ENCODE measurements at places on chromosomes 1 and 21.

DNA sequence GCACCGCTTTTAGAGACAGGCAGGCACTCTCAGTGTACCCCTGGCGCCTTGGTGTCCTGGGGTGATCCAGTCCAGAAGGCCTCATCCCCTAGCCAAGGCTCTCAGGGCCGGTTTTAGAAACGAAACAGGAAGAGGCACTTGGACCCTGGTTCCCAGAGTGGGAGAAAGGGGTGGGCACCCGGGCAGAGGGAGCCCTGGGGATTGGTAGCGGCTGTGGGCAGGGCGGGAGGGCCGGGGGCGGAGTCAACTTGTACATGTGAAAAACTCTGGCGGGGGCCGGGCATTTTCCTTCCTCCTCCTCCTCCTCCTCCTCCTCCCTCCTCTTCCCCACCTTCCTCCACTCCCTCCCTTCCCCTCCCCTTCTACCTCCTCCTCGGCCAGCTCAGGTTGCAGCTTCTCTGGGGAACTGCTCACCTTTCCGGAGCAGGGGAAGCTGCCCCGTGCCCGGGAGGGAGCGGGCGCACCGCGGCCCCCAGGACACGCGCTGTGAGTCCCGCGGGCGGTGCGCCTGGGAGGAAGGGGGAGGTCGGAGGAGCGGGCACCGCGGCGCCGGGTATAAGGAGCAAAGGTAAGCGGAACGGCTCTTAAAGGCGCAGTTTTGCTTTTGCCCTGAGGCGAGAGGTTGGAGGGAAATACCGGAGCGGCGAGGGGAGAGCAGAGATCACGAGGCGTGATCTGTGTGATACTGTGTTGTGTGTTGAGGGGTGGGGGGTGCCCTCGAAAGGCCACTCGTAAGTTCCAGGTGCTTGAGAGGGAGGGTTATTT, at the start of gene CDK18:
Gene CDK18 (plus strand): TSS at position 359 of the 765 bp plus-strand sequence. CDS start 18,499 bp downstream, outside the sequence.
- peak; percentile 50 for DNase-seq

DNA sequence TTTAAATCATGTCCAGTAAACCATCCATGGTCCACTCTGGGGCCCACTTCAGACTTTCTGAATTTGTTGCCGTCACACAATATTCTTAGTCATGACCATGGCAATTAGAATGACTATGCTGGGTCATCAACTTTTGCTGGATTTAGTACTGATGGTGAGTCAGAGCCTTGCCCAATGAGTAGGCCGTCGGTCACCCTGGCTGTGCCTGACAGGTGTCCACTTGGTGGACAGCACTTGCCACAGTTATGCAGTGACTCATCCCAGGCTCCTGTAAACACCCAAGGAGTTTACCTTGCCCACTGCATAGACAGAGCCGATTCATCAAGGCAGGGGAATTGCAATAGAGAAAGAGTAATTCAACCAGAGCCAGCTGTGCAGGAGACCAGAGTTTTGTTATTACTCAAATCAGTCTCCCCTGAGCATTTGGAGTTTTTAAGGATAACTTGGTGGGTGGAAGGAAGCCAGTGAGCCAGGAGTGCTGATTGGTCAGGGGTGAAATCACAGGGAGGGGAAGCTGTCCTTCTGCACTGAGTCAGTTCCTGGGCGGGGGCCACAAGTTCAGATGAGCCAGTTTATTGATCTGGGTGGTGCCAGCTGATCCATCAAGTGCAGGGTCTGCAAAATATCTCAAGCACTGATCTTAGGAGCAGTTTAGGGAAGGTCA, 333.8 kb downstream of the PTPRU start:
- DNase-seq: no peak

DNA sequence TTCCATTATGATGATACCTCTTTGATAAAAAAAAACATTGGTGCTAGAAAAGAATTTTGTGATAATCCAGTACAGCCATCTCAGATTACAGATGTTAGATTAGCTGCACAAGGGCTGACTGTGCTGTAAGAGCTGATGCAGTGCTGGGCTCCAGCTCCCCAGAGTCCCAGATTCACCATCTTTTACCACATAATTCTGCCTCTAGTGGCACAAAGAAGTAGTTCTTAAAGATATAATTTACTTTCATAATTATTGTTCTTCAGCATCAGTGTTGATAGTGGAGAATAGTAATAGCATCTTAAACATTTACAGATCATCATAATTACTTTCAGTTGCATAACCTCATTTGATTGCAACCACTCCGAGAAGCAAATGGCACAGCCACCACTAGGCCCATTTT, 262.1 kb downstream of the BRINP2 start:
- DNase-seq: no peak

DNA sequence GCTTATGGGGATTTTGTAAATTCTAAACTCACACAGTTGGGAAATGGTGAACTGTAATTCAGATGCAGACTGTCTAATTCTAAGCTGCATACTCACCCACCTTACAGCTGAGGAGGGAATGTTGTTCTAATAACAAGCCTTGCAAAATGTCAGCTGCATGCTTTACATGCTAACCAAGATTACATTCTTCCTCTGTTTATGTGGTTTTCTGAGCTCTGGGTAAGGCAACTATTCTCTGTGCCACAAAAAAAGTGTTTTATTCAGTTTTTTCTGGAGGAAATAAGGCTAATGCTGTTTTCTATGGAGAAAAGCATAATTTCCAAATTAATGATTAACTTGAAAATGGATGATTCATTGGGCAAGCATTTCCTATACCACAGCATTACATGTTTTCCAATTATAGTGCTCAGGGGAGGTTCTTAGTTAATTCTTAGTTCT, 64.9 kb downstream of the RGS13 start:
- DNase-seq: no peak

DNA sequence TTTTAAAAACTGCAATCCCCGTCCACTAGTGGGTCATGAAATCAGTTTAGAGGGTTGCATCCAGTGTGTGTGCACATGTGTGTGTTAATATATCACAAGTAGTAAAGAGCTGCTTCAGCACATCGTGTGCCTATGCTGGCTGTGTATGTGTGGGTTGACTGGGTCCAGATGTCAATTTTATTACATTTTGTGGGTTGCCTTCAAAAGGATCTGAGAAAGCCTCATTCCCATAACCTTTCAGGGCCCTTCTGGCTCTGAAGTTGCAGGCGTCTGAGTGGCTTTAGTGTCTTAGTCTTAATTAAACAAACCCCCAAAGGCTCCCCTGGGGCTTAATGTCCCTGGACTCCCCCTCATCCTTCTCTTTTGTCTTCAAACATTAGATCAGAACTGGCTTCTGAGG, 19.8 kb downstream of the PLA2G2D start:
- DNase-seq: no peak

- no peak for DNase-seq
Observed at GRCh38 chr21:43361127-43361492, 65.8 kb downstream of the SIK1 start.

DNA sequence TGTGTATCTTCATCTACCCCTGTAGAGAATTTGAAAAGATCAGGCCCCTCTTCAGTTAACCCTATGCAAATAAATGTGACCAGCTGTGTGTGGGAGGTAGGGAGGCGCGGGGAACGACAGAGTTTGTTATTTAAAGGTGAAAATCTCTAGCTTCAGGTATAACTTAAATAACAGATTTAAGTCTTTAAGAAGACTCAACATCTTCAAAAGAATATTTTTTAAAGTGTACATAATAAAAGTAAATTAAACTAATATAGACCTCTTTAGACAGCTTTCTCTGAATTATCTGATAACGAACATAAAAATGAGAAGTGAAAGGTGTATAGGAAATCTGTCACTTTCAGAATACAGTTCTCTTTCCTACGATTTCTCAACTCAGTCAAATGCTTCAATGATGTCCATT, 16.0 kb downstream of the ANGPTL3 start:
- no peak for DNase-seq

DNA sequence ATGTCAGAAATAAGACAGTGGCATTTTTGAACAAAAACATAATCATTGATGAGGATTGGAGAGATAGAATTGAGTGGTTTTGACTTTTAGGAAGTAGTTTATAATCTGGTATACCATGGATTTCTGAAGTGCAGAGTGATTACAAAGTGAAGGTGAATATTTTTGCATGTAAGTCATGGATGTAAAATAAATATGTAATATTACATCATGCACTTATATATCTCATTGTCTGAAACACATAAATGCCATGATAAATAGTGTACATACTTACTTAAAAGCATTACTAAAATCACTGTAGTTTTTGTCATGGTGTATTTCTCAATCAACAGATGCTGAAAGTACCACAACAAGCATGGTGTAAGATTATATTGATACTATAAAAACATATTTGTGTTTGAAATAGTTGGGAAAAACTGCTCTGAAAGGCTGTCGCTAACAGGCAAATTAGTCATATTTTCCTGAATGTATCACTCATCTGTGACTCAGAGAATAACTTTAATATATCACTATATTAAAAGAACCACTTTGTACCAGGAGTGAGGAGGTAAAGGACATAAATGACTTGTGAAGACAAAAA, 24.8 kb upstream of the RGS18 start:
- DNase-seq: no peak

GRCh38 chr1:40820911-40821693, 37.5 kb downstream of the KCNQ4 start:
- DNase-seq: no peak

GRCh38 chr1:10338611-10339010, 60.3 kb upstream of the PGD start:
- DNase-seq: no peak

DNA sequence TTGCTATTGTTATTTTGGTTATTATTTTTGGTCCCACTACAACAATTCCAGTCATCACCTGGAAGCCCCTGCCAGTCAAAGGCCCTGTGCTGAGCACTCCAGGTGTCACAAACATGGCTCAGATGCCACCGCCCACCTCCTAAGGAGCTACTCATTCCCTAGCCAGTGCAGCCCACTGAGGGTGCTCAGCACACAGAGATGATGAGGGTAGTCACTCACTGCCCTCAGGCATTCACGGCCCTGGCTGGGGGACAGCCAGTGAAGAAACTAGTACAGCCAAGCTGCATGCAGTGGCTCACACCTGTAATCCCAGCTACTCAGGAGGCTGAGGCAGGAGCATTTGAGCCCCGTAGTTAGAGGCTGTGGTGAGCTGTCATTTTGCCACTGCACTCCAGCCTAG, 42.3 kb downstream of the NIPAL3 start:
- DNase-seq: no peak

GRCh38 chr1:89351597-89352311, 12.1 kb upstream of the GBP6 start:
- DNase-seq: no peak

DNA sequence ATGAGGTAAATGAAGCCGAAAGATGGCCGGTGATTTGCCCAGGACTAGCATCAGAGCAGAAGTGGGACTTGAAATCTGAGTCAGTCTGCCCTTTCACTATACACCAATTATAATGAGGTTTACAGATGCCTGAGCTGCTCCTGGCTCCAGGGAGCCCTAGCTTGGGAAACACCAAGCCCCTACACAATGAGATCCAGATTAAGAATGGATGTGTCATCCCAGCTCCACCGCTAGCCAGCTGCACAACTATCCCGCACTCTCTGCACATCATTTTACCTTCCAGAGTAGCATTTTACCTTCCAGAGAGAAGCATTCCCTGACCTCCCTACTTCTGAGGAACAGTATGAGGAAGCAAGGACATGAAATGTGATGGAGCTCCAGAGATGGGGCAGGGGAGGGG, 27.0 kb downstream of the SERTAD4 start:
- DNase-seq: no peak

- DNase-seq: no peak
Observed at GRCh38 chr1:90143591-90143990, 148.7 kb downstream of the ZNF326 start.

DNA sequence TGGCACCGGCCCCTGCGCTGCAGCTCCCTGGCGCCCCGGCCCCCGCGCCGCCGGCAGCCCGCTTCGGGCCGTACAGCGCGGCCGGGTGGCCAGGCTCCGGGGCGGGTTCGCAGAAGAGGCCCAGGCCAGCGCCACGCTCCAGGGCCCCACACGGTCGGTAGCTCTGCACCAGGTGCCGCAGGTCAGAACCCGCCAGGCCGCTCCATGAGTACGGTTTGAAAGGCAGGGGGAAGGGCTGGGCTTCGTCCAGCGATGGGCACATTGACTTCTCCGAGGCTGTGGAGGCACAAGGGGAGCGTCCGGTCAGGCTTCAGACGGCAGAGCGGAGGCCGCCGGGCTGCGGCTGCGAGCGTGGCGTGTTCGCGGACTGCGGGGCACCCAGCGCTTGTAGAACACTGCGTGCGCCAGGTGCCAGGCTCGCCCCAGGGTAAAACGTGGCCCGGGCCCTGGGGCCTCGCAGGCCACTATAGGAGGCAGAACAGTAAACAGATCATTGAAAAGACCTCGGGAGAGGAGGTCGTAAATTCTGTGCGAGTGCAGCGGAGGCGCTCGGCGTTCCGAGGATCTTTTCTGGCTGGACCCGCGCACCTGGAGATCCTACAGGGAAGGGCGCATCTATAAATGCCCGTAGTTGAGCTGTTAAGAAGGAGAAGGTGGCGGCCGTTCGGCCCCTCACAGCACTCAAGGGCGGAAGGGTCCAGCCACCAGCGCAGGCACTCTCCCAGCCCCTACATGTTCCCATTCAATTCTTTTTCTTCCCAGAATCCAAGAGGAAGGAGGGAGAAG, 5.7 kb downstream of the GFI1 start:
- no peak for DNase-seq

DNA sequence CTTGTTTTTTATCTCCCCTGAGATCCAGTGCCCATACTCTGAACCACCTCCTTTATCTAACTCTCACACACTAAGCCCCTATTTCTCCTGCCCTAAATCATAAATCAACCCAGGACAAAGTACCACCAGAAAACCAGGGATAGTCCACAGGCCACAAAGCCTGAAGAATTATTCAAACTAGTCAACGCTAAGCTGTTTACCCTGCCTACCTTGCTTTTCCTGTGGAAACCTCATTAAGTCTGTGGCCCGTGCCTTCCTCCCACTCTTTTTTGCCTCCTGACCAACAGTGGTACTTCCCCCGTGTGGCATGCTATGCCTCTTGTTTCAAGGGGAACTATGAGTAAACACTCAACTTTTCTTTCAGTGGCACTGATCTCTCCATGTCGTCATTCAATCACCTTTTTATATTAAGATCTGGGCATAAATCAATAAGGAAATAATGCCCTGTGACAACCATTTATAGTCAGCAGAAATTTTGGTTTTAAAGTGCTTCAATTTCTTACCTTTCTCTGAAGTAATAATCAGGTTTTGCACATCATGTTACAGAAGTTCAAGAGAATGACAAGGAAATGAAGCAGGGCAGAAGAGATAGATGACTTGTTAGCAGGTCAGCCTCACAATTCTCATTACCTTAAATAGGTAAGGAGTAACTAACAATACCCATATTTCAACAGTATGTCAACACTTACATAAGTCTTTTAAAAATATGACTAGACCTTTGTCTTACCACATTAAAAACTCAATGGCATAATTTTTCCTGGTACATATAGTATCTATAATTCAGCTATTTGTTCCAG, 32.1 kb downstream of the EYA3 start:
- DNase-seq: peak; percentile 83

DNA sequence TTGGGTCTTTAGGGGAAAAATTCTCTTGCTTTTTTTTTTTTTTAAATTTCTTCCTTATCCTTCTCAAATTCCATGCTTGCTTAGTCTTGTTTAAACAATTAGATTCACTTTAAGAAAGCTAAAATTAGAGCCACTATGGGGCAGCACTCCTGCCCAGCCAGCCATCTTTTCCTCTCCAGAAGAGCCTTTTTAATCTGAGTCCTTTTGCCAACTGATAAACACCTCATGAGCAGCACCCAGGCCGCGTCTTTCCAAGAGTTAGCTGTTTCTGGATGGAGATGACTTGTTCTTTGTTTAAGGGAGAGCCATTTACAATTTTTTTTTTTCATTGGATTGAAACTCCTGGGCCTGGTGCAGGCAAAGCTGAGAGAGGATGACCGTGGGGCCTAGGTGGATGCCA, 53.3 kb upstream of the TSPAN2 start:
- no peak for DNase-seq

Measured in activated T-cell treated with anti-CD3 and anti-CD28 coated beads, Interleukin-2, amount 50 U/mL, for 72 hours (primary cell).